ENCODE measurements at places on chromosomes 3 and 15.

- no peak for DNase-seq
These were observed 3.9 kb downstream of the NFKBIZ start for GRCh38 chr3:101852983-101853840.

DNA sequence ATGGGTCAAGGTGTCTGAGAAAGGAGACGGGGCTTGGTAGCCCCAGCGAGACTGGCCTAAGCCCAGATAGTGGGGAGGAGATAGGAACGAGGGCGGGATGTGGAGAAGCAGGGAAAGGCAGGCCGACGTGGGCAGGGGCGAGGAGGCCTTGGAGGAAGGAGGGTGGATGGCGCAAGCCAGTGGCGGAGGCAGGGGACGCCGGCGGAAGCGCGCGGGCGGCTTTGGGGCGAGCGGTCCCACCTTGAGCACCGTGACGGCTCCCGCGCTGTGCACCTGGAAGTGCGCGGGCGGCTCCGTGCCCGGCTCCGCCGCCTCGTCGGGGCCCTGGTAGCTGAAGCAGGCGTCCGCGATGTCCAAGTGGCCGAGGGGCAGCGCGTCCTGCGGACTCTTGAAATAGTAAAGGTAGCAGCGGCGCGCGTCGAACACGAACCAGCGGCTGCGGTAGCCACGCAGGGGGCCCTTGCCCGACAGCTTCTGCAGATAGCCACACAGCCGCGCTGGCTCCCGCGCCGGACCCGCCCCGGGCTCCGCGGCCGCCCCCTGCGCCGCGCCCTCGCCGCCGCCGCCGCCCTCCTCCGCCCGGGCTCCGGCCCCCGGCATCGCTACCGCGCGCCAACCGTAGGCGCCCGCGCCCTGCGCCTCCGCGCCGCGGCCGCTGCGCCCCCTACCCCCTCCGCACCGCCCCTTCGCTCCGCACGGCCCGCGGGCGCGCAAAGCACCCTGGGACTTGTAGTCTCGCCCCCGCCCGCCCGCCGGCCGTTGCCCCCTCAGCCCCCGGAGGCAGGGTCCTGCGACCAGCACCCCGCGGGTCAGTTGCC, at the start of gene TBC1D2B:
TSS of gene TBC1D2B (minus strand) at position 659 of the 818 bp plus-strand sequence. CDS start at position 600, 59 bp downstream.
- no peak for DNase-seq

DNA sequence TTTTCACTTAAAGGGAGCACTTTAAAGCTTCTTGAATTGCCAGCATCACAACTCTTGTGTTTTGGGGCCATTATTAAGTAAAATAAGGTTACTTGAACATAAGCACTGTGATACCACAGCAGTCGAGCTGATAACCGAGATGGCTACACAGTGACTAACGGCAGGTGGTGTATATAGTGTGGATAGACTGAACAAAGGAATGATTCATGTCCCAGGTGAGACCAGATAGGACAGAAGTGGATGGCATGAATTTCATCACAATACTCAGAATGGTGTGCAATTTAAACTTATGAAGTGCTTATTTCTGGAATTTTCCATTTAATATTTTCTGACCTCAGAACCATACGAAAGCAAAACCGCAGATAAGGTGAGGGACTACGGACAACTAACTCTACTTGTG, 40.2 kb downstream of the PBRM1 start:
- no peak for DNase-seq

DNA sequence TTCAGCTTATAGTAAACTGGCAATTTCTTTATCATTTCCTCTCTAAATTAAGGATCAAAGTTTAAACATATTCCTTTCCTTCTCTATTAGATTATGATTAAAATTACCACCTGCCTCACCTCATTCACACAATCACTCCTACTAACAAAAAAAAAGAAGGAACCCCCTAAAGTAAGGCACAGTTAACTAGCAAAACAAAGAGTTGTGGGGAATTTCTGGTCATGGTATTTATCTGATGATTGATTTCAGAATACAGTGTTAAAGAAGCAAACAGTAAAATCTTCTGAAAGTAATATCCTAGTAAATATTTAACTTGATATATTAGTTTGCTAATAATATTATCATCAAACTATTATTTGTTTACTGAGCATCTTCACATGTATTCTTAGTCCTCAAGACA, 8.8 kb downstream of the GBE1 start:
- DNase-seq: no peak

DNA sequence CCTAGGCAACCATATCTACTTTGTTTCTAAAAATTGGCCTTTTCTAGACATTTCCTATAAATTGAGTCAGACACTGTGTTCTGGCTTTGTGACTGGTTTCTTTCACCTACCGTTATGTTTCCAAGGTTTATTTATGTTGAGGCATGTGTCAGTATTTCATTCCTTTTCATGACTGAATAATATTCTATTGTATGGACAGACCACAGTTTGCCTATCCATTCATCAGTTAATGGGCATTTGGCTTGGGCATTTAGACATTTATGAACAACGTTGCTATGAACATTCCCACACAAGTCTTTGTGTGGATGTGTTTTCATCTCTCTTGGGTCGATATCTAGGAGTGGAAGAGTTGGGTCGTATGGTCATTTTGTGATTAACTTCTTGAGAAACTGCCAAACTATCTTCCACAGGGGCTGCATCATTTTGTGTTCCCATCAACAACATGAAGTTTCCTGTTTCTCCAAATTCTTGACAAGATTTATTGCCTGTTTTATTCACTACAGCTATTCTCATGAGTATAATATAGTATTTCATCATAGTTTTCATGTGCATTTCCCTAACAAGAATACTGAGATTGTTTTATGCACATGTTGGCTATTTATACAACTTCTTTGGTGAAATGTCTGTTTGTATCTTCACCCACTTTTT, 3.5 kb upstream of the EFCC1 start:
- no peak for DNase-seq

GRCh38 chr3:36837089-36837488, 72.7 kb upstream of the DCLK3 start:
- DNase-seq: no peak

- DNase-seq: no peak
These were observed 11.0 kb downstream of the TNFAIP8L3 start for GRCh38 chr15:51083641-51084166.

DNA sequence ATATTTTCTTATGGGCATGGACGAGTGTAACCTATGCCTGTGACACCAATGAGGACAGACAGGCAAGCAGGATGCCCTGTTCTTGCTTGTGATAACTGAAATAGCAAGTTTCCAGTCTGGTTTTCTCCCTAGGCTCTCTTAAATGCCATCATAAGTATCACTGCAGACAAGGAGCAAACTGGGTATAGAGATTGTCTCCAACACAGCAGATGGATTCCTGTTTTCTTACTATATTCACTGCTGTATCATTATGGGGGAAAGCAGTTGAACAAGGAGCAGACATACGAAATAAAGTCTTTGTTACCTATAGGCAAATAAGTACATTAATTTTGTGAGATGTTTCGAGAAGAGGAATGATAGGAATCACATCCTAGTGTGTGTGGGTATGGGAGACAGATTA, 178.0 kb upstream of the TBL1XR1 start:
- DNase-seq: no peak

GRCh38 chr3:120648290-120648689, 33.7 kb downstream of the HGD start:
- DNase-seq: no peak

- DNase-seq: peak; percentile 26
These were observed 715 bp upstream of the SCAPER start for GRCh38 chr15:76905855-76906254.

- no peak for DNase-seq
These were observed 298.5 kb upstream of the PPP2R3A start for GRCh38 chr3:135667061-135667460.

GRCh38 chr15:66925721-66926120, 139.7 kb upstream of the SMAD3 start:
- DNase-seq: no peak

DNA sequence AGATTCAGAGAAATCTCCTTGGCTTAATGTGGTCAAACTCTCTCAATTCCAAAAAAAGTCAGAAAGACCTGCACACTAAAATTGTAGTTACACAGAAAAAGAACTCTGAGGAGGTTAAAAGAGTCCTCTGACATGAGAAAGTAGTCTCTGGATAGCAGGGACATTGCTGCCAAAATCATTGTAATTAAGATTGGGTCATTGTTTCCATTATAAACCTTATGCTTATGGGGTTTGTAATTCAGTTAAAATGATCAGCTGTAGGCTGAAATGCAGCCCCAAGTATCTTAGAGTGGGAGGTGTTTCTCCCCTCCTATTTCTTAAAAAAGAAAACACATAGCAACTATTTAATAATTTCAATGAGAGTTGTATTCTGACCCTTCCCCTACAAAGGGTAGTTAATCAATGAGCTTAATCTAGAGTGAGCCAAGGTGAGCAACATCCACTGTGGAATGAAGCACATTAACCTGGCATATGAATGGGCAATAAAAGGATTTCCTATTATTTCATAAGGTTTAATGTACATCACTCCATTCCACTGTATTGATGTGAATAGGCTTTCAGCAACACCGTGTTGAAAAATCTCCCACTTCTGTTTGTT, 406.9 kb downstream of the TIGIT start:
- DNase-seq: no peak

GRCh38 chr3:60746043-60746638, 505.1 kb downstream of the FHIT start:
- no peak for DNase-seq

GRCh38 chr15:29623116-29623639, 199.1 kb downstream of the TJP1 start:
- no peak for DNase-seq

- DNase-seq: no peak
These were observed 10.8 kb downstream of the ANAPC13 start for GRCh38 chr3:134474956-134475355.

- DNase-seq: no peak
These were observed 1.7 kb downstream of the TIPARP start for GRCh38 chr3:156675830-156676767.

- no peak for DNase-seq
These were observed 76.6 kb downstream of the GBE1 start for GRCh38 chr3:81684751-81685395.

GRCh38 chr15:77186594-77187011, 115.7 kb upstream of the TSPAN3 start:
- DNase-seq: peak; percentile 61

GRCh38 chr3:195003006-195003892, 267.7 kb downstream of the XXYLT1 start:
- peak; percentile 58 for DNase-seq

DNA sequence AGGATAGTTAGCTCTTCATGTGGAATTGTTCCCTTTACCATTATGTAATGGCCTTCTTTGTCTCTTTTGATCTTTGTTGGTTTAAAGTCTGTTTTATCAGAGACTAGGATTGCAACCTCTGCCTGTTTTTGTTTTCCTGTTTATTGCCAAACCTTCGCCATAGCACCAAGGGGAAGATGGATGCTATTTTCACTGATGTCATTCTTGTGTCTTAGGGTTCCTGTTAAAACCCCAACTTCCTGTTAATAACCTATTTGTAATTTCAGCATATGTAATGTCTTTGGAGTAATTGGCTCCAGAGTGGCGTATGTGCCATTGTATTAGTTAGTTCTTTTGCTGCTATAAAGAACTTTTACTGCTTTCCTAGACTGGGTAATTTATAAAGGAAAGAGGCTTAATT, 10.8 kb downstream of the SAMMSON start:
- DNase-seq: no peak

- DNase-seq: no peak
These were observed 26.9 kb upstream of the CACNA2D2 start for GRCh38 chr3:50530001-50530970.

- no peak for DNase-seq
These were observed 354.5 kb upstream of the THBS1 start for GRCh38 chr15:39226169-39226937.

GRCh38 chr3:53194210-53195065, 33.4 kb downstream of the PRKCD start:
- no peak for DNase-seq

GRCh38 chr3:30611613-30612436, 5.4 kb downstream of the TGFBR2 start:
- DNase-seq: no peak

GRCh38 chr15:64894395-64895056, 17.2 kb upstream of the ANKDD1A start:
- no peak for DNase-seq

DNA sequence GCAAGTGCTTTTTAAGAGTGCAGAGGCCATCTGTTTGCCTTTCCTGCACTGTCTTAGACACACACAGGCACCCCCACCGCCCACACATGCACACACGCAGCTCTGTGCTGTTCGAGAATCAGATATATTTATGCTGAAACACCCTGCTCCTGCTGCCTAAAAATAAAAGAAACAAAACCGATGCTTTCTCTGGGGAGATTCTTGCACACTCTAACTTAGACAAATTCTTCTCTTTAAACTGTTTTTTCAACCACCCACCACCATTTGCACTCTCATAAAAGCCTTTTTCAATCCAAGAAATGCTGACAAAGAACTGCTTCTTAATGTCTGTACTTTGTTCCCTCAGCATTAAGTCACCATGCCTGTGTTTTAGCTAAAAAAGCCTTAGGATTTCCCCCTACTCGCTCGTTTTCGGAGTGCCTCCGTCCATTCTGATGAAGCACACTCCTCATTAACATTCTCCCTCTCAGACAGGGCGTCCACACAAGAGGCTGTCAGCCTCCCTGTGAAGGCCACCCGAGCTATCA, 26.2 kb downstream of the SLC12A8 start:
- DNase-seq: no peak

DNA sequence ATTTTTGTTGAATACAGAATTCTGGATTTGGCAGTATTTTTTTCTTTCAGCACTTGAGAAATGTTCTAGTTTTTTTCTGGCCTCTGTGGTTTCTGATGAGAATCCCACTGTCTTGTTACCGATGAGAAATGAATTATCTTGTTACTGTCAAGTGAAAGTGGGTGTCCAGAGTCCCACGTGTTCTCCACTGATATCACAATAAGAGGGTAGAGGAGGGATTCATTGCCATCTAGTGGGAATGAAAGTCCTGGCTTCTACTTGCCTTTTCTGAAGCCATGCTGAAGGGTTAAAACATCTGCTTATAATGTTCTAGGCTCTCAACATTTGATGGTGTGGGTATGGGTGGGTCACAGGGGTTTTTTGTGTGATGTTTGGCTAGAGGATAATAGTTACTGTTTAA, 66.1 kb downstream of the SEC22A start:
- no peak for DNase-seq

DNA sequence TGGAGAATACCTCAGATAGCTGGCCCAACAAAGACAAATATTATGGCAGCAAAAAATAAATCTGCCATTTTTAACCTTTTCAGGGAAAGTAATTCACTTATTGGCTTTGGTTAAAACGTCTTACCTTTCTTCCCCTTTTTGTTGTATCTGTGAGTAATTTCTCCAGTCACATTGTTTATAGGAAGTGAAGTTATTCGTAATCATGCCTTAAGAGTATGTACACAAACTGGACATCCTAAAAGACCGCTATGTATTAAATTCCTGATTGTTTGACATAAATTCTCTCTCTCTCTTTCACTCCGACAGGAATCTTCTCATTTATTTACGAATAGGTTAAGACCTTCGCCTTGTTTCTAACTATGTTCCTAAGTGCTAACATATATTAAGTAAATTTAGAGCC, 474.0 kb downstream of the MECOM start:
- DNase-seq: no peak

GRCh38 chr15:68407141-68407885, 24.6 kb downstream of the ITGA11 start:
- DNase-seq: no peak

- no peak for DNase-seq
These were observed 449.3 kb downstream of the TAFA4 start for GRCh38 chr3:68483041-68483440.

Data from pons (tissue), 1 donor.